ENCODE measurements at places on chromosomes 3 and 15.

DNA sequence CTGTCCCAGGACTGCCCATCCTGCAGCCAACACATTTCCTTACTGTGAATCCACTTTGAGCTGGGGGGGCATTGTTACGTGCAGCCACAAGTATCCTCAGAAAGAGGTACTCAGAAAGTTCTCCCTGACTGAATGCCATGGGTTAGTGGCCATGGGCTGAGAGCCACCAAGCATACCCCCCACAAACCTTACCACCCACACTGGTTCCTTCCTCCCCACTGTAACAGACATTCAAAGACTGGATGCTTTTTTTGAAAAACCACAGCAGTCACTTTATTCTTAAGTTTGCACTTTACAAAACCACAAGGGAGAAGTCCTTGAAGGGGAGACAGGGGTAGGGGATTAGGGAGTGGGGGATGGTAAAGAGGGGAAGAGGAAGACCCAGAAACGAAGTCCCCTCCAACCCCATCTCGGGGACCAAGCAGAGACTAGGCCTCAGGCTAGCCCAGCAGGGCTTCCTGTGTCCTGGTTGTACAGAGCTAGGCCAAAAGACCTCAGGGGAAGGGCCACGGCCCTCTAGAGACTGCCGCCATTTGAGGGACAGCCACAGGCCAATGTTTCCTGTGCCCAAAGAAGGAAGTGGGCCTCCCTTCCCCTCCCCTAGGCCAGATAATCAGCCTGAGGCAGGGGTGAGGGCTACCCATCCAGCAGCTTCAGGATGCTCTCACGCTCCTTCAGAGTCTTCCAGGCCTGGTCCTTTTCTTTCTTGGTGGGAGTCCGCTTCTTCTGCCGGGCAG, 10.1 kb upstream of the CAMK1 start:
- DNase-seq = no peak

DNA sequence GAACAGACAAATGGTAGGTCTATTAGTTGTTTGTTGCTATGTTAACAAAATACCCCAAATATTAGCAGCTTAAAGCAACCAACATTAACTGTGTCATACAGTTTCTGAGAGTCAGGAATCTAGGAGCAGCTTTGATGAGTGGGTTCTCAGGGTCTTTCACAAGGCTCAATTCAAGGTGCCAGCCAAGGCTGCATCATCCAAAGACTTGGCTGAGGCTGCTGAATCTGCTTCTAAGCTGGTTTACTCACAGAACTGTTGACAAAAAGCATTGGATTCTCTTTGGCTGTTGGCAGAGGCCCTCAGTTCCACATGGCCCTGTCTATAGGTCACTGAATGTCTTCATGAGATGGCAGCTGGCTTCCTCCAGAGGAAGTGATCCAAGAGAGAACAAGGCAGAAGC, 40.3 kb upstream of the TSC22D2 start:
- no peak for DNase-seq

- no peak for DNase-seq
These were observed 180.5 kb downstream of the TAFA4 start for GRCh38 chr3:68751888-68752287.

DNA sequence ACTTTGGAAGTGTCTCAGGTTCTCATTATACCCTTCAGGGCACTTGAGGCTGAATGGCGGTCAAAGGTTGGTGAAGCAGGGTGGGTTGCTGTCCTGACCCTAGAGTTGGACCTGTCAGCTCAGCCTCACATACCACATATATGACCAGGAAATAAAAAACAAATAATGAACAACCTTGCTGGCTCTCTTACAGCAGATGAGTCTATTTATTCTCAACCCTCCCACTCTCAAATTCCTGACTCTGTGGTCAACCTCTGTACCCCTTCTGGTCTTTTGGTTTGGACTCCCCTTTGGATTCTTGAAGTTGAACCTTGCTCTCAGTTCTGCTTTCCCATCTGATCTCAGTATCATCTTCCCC, 16.9 kb downstream of the PPP2R3A start:
- DNase-seq = no peak

GRCh38 chr3:58167431-58168351, 43.1 kb downstream of the DNASE1L3 start:
- DNase-seq = peak; percentile 42

- DNase-seq = no peak
These were observed 340.5 kb downstream of the TBC1D5 start for GRCh38 chr3:17401912-17402311.

DNA sequence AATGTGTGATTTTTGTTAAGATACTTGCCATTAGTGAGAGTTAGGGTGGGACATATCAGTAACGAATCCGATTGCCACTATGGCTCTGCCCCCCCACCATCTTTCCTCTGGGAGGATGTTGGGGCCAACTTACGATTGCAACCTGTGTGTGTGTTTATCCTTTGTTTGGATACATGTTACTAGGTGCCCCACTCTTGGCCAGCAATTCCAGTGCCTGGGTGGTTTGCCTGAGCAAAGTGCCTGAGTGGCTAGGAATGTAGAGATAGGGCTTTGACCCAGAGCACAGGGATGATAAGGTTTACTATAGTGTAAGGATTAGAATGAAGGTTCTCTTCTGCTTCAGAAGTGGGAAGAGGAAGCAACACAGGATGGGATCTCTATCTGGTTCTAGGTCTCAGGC, 231.8 kb downstream of the TP63 start:
- no peak for DNase-seq

GRCh38 chr3:182925330-182925943, 54.9 kb downstream of the DCUN1D1 start:
- no peak for DNase-seq

- no peak for DNase-seq
These were observed 87.4 kb downstream of the TRIM42 start for GRCh38 chr3:140765246-140765645.

GRCh38 chr15:48406266-48406891, 75.2 kb downstream of the DUT start:
- DNase-seq = no peak

- no peak for DNase-seq
These were observed 56.0 kb upstream of the MYRIP start for GRCh38 chr3:39753391-39753790.

DNA sequence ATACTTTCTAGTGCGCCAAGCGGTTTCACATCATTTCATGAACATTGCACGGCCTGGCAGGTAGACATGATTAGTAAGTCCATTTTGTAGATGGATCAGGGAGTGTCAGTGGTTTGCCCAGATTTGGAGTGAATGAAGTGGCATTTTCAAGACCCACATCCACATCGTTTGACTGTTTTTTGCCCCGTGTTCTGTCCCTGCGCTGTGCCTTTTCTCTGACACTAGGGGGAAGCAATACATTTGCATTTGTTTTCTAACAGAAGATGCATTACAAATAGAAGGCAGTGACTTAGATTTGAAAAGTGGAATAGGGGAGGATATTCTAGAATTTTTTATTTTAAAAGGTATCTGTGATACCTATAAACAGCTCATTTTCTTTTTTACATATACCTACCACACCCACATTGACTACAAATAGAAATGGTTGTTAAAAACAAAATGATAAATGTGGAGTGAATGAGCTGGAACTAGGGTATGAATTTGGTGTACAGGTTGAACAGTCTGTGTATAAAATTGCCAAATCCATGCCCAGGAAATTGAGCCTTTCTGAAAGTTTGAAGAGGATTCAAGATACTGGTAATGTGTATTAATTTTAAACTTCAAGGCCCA, 98.0 kb downstream of the USP13 start:
- DNase-seq = no peak

GRCh38 chr3:195802261-195802701, 9.4 kb downstream of the MUC4 start:
- no peak for DNase-seq

GRCh38 chr3:81816473-81817250, 55.2 kb upstream of the GBE1 start:
- no peak for DNase-seq
